ENCODE measurements at places on chromosomes 4 and X. TPM values are rescaled to one million over a fixed set of nuclear protein-coding genes. Genes with fewer than 3 reads are reported as not detected.

SCRG1 gene
- total RNA-seq, result 8.3 TPM

PAK3 gene
- total RNA-seq, result 2.2 TPM

BST1 gene
- total RNA-seq, result 12.8 TPM

CCNB3 gene
- 0.30 TPM for total RNA-seq

ADH4 gene
- total RNA-seq, result not detected

TRAM1L1 gene
- 3.3 TPM for total RNA-seq

ARMCX2 gene
- 131 TPM for total RNA-seq

PRMT9 gene
- 12.5 TPM for total RNA-seq

CT45A3 gene
- total RNA-seq, result not detected

SPANXN4 gene
- total RNA-seq, result not detected

STOX2 gene
- 2.2 TPM for total RNA-seq

PRSS12 gene
- 120 TPM for total RNA-seq

MAP3K15 gene
- total RNA-seq, result 0.14 TPM

SHISA3 gene
- 0.30 TPM for total RNA-seq

TNIP3 gene
- 2.8 TPM for total RNA-seq

GAGE2A gene
- total RNA-seq, result not detected

Data from smooth muscle cell of the umbilical artery (primary cell).